Activated CD4-positive, CD25-positive, alpha-beta regulatory T cell (primary cell): ENCODE measurements at places on chromosomes 4 and X.

GRCh38 chr4:105683038-105683437 lies 25.5 kb downstream of the INTS12 start:
- no peak for DNase-seq

DNA sequence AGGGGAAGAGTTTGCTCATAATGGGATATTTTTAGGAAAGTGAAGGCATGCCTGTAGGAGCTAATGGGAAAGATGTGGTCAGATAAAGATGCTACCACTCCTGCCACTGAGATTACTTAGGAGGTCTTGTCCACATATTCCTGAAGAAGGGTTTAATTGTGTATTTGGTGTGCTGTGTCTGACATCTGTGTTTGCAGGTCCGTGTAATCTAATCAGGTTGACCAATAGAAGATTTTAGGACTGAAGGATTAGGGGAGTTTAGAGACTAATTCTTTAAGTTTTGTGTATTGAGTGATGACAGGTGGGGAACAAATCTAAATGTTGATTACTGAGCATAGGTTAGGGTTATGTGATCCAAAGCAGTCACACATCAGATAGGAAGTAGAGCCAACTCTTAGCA lies 57.2 kb downstream of the JADE1 start:
- DNase-seq: no peak

- no peak for DNase-seq
These were observed 365.4 kb upstream of the TECRL start for GRCh38 chr4:64774626-64775025.

GRCh38 chr4:143183513-143184216 lies 1.1 kb upstream of the USP38 start:
- no peak for DNase-seq

DNA sequence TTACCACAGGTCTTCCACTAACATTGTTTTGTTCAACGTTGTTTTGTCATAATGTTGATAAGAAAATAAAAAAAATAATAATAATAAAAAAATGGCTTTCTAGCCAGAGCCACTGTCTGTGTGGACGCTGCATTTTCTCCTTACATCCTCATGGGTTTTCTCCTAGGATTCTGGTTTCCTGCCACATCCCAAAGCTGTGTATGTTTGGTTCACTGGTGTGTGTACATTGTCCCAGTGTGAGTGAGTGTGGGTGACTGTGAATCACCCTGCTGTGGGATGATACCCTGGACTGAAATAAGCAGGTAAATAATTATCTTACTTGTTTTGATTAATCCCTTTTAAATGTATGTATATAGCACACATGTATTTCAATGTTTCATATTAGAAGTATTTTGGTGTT lies 2154.4 kb upstream of the AGA start:
- DNase-seq: no peak

- DNase-seq: no peak
These were observed 144.6 kb downstream of the AMELX start for GRCh38 chrX:11437642-11438379.

GRCh38 chrX:154436983-154437752 lies at the start of gene GDI1:
Gene GDI1 (plus strand): TSS chrX:154437154. CDS start chrX:154437255, 101 bp downstream.
- DNase-seq: peak; percentile 43

DNA sequence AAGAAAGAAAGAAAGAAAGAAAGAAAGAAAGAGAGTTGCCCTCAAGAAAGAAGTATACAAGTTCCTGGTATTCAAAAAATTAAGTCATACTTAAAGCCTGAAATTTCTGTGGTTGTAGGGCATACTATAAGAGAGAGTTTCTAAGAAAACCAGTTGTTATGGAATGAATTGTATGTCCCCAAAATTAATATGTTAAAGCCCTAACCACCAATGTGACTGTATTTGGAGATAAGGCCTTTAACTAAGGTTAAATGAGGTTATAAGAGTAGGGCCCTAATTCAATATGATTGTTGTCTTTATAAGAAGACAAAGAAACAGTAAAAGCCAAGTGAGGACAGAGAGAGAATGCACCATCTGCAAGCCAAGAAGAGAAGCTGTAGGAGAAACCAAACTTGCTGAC lies 521.1 kb downstream of the CCSER1 start:
- no peak for DNase-seq

- no peak for DNase-seq
These were observed 5.5 kb downstream of the TADA2B start for GRCh38 chr4:7048642-7049041.

GRCh38 chr4:4735136-4735750 lies 124.2 kb upstream of the MSX1 start:
- no peak for DNase-seq

DNA sequence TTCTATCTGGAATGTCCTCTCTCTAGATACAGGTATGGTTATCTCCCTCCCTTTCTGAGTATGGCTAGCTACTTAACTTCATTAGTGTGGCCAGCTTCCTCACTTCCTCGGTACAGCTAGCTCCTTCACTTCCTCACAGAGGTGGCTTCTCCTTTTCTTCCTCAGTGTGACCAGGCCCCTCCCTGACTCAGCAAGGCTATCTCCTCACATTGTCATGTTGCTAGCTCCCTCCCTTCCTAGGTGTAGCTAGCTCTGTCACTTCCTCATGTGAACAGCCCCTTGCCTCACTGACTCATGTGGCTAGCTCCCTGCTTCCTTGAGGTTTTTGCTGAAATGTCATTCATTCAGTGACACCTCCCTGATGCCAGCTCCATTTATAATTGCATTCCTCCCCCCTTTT lies 67.3 kb upstream of the DDIT4L start:
- no peak for DNase-seq

- no peak for DNase-seq
These were observed 118.7 kb upstream of the CHRDL1 start for GRCh38 chrX:110914281-110914680.

GRCh38 chr4:73387552-73387951 lies 16.5 kb upstream of the ALB start:
- DNase-seq: no peak

DNA sequence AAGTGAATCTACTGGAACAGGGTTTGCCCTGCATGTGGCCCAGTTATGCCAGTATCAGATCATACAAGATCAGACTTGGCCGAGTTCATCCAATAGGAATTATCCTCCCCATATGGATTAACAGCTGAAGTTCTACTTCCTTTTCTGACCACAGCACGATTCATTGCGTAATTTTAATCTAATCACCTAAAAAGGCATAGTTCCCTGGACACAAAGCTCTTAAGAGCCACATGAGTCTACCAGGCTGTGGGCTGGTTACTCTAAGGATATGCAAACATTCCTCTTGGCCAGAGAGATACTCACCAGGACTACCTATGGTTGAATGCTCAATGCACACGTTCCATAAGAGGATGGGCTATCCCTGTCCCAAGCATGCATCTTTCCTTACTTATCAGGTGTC lies 46.9 kb downstream of the CHST7 start:
- no peak for DNase-seq

- DNase-seq: no peak
These were observed 709.1 kb upstream of the FAM241A start for GRCh38 chr4:111435986-111436744.

DNA sequence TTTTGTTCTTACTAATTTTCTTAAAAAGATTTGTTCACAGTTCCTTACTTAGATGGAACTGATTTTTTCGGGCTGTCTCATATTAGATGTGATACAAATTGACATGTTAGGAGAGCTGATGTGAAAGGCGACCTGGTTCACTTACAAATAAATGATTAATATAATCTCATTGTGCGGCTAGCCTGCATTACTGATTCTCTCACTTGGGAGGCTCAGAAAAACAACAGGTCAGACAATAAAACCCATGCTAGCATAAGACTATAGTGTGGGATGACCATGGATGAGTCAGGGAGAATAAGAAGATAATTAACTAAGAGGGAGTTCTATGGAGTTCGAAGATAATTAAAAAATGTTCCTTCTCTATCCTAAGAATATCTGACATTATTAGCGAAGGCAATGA lies 40.8 kb downstream of the RTL9 start:
- no peak for DNase-seq

GRCh38 chr4:13710246-13710885 lies 82.8 kb upstream of the BOD1L1 start:
- no peak for DNase-seq

DNA sequence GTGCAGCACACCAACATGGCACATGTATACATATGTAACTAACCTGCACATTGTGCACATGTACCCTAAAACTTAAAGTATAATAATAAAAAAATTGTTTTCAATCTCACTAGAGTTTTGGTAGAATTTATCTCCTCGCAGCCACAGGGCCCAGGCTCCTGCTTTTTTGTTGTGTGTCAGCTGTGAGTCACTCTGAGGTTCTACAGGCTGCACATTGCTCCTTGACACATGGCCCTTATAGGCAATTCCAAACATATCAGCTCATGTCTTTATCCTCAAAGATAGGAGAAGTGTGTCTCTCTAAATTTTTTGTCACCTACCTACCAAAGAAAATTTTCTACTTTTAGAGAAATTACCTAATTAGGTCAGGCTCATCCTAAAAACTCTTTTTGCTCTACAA lies 252.1 kb upstream of the ADGRL3 start:
- DNase-seq: no peak

GRCh38 chrX:24259544-24260240 lies 54.2 kb downstream of the SUPT20HL2 start:
- no peak for DNase-seq

DNA sequence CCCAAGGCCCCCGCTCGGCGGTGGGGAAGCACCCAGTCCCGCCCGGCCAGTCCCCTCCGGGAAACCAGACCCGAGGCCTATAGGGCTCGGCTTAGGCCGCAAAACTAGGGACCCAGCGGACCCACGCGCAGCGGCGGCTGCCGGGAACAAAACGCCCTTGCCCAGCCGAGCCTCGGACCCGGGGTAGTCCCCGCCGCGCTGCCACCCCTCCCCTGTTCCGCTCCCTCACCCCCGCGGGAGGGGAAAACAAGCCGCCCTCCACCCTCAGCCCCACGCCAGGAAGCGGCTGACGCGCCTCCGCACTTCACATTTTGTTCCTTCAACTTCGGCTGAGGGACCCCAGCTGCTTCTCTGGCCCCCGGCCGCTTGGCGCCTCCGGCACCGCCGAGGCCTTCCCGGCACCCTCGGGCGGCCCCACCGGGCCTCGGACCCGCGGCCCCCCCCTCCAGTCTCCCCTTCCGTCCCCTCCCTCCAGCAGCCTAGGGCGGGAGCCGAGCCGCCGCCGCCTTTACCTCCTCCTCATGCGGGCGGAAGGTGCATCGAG lies 694 bp downstream of the PDS5A start:
- DNase-seq: peak; percentile 50

- DNase-seq: no peak
These were observed 89.0 kb downstream of the SH3KBP1 start for GRCh38 chrX:19798423-19798822.

GRCh38 chrX:10041383-10041782 lies 74.2 kb downstream of the CLDN34 start:
- no peak for DNase-seq

GRCh38 chrX:16603822-16604221 lies 46.1 kb upstream of the S100G start:
- no peak for DNase-seq

- DNase-seq: no peak
These were observed 61.0 kb downstream of the ZCCHC12 start for GRCh38 chrX:118884552-118885138.

GRCh38 chr4:109979920-109980717 lies 67.4 kb downstream of the EGF start:
- no peak for DNase-seq

GRCh38 chr4:48203819-48204218 lies 65.8 kb downstream of the TEC start:
- DNase-seq: no peak

DNA sequence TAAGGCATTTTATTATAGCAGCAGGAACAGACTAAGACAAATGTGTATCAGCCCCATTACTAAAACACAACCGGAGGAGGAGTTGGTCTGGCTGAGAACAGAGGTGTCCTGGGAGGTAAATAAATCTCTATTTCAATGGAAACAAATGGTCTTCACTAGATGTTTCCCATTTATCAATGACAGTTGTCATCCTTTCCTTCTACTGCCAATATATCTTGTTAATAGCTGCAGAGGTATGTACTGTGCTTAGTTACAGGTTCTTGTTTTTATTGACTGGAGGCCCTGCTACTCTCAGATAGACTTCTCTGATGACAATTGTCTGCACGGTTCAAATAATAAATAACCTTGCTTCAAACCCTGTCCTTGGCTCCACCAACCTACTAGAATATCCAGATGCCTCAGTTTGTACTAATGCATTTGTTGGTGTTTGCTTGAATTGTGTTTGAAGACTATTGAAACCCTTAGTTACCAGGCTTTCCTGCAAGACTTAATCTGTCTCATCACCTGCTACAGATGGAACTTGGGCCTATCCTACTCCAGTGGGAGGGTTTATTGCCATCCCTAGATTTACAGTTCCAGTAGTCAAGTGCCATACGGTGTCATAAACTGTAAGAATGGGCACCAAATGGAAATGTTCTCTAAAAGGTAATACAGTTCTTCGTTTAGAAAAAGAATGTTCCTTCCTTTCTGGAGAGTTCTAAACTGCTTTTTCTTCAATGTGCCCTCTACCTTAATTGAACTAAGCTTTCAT lies 29.8 kb upstream of the HPGDS start:
- no peak for DNase-seq

GRCh38 chr4:173009129-173009823 lies 159.3 kb upstream of the GALNT7 start:
- no peak for DNase-seq

DNA sequence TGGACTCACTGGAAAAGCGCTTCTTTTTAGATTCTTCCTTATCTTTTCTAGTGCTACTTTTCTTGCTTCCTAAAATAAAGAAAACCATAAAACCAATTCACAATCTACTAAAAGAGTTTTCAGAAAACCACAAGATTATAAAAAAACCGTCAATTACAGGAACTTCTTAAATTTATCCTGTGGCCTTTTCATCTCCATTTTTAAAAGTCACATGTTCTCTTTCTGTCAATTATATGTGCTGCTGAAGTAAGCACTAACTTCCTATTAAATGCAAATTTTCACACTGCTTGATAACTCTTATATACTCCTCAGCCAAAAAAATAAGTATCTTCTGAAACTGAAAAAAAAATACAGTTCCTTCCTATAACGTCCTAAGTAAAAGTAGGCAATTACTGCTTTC lies 32.8 kb downstream of the CENPC start:
- DNase-seq: no peak

- no peak for DNase-seq
These were observed 336.4 kb upstream of the NOCT start for GRCh38 chr4:138678985-138679746.

GRCh38 chrX:20204351-20204750 lies 62.4 kb downstream of the RPS6KA3 start:
- no peak for DNase-seq

- no peak for DNase-seq
These were observed 111.4 kb downstream of the NYX start for GRCh38 chrX:41558531-41558930.

DNA sequence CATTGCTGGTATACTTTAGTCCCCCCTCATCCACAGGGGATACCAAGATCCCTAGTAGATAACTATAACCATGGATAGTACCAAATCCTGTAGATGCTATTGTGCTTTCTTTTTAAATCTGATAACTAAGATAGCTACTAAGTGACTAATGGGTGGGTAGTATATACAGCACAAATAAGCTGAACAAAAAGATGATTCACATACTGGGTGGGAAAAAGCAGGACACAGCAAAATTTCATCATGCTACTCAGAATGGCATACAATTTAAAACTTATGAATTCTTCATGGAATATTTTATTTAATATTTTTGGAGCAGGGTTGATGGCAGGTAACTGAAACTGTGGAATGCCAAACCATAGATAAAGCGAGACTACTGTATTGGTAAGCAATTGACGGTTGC lies 161.6 kb downstream of the IL15 start:
- DNase-seq: no peak
